ENCODE measurements at places on chromosomes 2 and 18.

GRCh38 chr2:239965318-239965717 is 59.8 kb downstream of the NDUFA10 start:
- ATAC-seq, result no peak

GRCh38 chr18:57210716-57211411 is 64.0 kb downstream of the BOD1L2 start:
- peak; percentile 34 for ATAC-seq

DNA sequence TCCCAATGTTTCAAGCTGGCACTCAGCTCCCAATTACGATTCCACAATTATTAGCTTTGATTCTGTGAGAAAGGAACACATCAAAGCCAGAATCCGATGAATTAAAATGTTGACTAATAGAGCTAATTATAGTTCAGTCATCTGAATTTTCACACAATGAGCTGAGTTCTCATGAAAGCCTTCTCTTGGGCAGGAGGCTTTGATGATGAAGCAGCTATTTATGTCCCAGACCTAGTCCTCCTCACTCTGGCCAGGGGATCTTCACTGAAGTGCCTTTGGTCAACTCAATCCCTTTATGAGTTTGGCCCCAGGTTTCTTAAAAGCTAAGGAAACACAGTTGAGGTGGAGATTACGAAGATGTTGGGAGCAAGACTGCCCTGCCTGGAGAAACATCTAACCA is 74.7 kb upstream of the PPM1B start:
- no peak for ATAC-seq

- no peak for ATAC-seq
Measured at GRCh38 chr2:81901017-81901416, 1596.5 kb upstream of the LRRTM1 start.

GRCh38 chr2:20992201-20992711 is 51.6 kb downstream of the APOB start:
- ATAC-seq, result peak; percentile 86

- no peak for ATAC-seq
Measured at GRCh38 chr18:22499421-22499820, 81.7 kb upstream of the CTAGE1 start.

- no peak for ATAC-seq
Measured at GRCh38 chr18:49072524-49072934, 121.8 kb upstream of the SMAD7 start.

- peak; percentile 49 for ATAC-seq
Measured at GRCh38 chr18:73827801-73828200, 319.8 kb downstream of the FBXO15 start.

- ATAC-seq, result peak; percentile 75
Measured at GRCh38 chr2:64876137-64876647, 113.0 kb upstream of the SLC1A4 start.

GRCh38 chr2:227503433-227504406 is 31.8 kb downstream of the AGFG1 start:
- peak; percentile 75 for ATAC-seq

GRCh38 chr2:9004338-9005204 is 1.1 kb upstream of the MBOAT2 start:
- peak; percentile 5 for ATAC-seq

GRCh38 chr2:174436351-174436750 is 40.8 kb downstream of the SCRN3 start:
- ATAC-seq, result no peak

- ATAC-seq, result no peak
Measured at GRCh38 chr18:76588601-76589226, 93.7 kb upstream of the ZNF516 start.

DNA sequence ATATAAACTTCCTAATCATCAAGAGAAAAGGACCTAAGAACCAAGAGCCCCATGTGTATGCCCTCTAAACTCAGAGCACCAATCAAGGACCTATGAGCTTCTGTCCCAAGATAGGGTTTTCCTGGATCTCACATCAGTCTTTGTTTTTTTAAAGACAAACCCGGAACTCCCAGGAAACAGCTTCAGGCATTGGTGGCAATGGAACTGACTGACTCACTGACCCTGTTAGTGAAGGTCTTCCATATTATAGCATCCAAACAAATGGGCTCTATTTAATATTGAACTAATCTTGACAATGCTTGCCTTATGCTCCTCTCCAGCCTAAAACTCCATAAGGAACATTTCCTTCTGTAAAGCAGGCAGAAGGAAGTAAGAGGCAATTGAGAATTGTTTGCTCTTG is 63.5 kb upstream of the RPE start:
- ATAC-seq, result no peak

DNA sequence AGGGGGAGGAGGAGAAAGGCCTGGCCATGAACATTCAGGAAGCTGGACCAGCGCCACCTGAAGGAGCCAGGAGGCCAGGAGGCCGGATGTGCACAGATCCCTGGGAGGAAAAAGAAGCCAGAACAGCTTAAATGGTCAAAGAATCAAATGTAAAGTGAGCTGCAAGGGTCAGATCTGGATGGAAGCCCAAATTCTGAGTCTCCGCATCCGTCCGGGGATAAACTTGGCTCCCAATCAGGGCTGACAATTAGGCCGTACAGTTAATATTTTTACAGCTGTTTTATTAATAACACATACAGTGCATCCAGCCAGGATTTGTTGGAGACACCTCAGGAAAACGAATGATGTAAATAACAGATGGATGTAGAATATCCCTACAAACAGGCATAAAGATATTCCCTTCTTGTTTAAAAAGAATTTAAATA is 495.1 kb upstream of the TCF4 start:
- peak; percentile 96 for ATAC-seq
